ENCODE measurements at places on chromosomes 7 and 10.
A peak's percentile ranks its signal among the peaks of the same experiment; 100 is the strongest.

DNA sequence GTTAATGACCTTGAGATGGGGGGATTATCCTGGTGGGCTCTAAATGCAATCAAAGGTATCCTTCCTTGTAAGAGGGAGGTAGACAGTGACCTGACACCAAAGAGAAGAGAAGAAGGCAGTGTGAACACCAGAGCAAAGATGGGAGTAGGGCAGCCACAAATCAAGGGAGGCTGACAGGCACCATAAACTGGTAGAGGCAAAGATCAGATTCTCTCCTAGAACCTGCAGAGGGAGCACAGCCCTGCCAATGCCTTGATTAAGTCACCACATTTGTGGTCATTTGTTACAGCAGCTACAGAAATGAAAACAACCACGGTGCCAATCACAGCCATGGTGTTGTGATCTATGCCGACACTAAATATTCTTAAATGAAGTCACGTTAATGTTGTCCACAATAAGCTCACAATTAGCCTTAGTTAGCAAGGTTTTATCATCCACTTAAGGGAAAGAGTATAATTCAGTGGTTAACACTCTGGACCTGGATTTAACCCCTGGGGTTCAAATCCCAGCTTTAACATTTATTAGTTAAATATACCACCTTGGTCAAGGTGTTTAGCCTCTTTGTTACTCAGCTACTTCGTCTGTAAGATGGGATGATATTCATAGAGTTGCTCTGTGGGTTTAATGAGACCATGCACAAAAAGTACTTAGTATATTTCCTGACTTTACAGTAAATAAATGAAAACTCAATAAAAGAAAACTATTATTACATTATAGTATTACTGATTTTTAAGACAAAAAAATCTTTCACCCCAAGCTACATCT lies 70.8 kb downstream of the SGMS1 start:
- ATAC-seq = peak; percentile 26

GRCh38 chr7:64951250-64951848 lies 39.5 kb downstream of the ZNF117 start:
- peak; percentile 85 for ATAC-seq

DNA sequence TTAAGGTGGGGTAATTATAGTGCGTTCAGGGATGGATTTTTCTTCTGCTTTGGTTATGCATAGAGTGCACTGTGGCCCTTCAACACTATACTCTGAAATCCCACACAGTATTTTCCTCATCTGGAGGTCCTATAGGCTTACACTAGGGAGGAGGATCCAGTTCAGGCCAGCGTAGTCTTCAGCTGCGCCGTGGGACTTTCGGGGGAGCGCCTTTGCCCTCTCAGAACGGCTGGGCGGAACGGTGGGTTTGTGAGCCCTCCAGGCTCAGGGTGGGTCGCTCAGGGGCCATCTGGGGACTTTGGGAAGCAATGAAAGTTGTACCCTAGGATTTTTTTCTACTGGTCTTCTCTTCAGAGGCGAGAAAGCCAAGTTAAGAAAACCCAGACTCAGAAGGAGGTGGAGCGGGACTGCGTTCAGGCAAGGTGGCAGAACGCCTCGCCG lies 652 bp upstream of the VPS26A start:
- ATAC-seq = peak; percentile 21

DNA sequence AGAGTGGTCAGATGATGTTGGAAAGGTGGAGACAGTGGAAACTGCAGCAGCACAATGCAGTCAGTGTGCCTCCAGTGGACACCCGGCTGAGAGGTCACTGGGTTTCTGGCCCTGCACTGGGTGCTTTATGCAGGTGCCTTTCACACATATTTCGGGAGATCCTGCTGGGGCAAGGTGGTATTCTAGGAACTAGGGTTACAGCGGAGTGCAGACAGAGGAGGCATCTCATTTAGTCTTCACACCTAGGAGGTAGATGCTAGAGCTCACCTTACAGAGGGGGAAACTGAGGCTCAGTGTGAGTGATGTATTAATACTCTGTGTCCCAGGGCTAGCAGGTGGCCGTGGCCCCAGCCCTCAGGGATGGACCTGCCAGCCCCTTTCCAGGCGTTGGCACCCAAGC lies 103.9 kb upstream of the KCTD7 start:
- peak; percentile 5 for ATAC-seq

GRCh38 chr10:551373-552252 lies 137.9 kb downstream of the DIP2C start:
- ATAC-seq = no peak

All from esophagus mucosa (tissue), 1 donor.